Epithelial cell of proximal tubule (primary cell): ENCODE measurements at places on chromosomes 7 and 10. TPM values are rescaled to one million over a fixed set of nuclear protein-coding genes. Genes with fewer than 3 reads are reported as not detected.

TRIM56 gene
- total RNA-seq: 9.2 and 9.4 TPM in 2 replicates

- no peak for DNase-seq
Observed at GRCh38 chr10:95346715-95347401, 56.1 kb upstream of the PDLIM1 start.

GRCh38 chr7:47992446-47992845 is 13.0 kb upstream of the HUS1 start:
- DNase-seq: no peak

SLC35B4 gene
- total RNA-seq: 9.2 and 11.9 TPM in 2 replicates

- DNase-seq: no peak
Observed at GRCh38 chr10:97774811-97775294, 3.1 kb upstream of the SFRP5 start.

DNA sequence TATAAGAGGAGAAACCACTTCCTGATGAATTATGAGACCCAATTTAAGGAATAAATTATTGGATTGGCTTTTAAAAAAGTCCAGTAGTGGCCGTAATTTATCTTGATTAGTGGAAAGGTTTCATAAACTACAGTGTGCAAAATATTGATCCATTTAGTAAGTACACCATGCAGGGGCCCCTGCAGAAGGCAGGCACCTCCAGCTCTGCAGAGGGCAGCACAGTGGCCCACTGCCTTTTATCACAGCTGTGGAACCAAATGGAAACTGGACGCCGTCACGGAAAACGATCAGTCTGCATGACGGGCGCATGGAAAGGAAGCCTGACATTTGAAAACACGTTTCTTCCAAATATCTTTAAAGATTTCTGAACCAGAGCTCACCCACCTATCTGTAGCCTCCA is 204.0 kb downstream of the DPP6 start:
- no peak for DNase-seq

RELN gene
- 1.2 and 3.8 TPM in 2 replicates for total RNA-seq

GRCh38 chr10:106089855-106090254 is 1074.7 kb downstream of the SORCS1 start:
- no peak for DNase-seq

DENND2A gene
- 27.6 and 34.4 TPM in 2 replicates for total RNA-seq

SRGN gene
- 8.5 and 121 TPM in 2 replicates for total RNA-seq
